ENCODE measurements at places on chromosomes 5 and 9.

DNA sequence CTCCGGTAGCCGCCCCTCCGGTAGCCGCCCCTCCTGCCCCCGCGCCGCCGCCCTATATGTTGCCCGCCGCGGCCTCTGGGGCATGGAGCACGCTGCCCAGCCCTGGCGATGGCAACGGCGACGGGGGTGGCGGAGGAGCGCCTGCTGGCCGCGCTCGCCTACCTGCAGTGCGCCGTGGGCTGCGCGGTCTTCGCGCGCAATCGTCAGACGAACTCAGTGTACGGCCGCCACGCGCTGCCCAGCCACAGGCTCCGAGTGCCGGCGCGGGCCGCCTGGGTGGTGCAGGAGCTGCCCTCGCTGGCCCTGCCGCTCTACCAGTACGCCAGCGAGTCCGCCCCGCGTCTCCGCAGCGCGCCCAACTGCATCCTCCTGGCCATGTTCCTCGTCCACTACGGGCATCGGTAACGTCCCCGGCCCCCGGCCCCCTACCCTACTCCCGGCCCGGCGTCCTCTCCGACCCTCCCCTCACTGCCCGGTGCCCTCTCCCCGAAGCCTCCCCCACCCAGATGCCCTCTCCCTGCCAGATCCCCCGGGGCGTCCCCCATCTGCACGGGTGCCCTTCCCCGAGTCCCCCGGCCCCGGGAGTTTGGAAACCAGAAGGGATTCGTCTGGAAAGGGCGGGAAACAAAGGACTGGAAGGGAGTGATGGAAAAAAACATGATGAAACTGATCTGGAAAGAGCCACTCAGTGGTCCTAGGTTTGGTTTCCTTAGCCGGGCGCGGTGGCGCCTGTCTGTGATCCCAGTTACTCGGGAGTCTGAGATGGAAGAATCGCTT lies 417 bp downstream of the SRD5A1 start:
- DNase-seq, result no peak

GRCh38 chr5:39355324-39355723 lies 9.0 kb downstream of the C9 start:
- DNase-seq, result no peak

DNA sequence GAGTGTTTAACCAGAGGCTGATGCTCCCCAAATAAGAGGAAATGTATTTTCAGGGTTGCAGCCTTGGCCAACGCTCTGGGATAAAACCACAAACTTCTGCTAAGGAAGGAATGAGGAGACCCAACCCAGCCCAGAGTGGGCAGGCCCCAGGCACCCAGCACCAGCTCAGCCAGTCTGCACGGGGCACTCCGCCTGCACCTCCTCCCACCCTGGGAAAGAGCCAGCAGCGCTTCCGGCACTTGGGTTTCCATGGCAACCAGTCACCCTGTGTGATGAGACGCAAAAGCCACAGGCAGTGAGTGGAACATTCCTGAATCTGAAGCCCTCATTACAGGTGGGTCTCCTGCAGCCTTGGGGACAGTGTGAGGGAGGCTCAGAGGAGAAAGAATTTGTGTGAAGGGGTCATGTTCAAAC lies 85.2 kb upstream of the ZBTB43 start:
- peak; percentile 87 for DNase-seq

DNA sequence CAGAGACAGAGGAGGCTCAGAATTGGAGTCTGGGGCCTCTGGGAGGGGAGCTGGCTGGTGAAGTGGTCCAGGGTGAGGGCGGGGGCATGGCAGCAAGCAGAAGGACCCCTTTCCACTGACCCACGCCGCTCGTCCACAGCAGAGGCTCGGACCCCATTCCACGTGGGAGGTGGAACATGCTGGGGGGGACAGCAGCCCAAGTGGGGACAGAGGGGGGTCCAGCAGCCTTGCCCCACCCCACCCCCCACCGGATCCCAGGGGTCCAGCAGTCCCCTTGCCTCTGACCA lies 25.4 kb upstream of the NKD2 start:
- DNase-seq, result no peak

GRCh38 chr9:123447934-123448646 lies 92.1 kb downstream of the CRB2 start:
- no peak for DNase-seq

GRCh38 chr9:76905791-76906646 lies at the start of gene PRUNE2:
TSS of gene PRUNE2 (minus strand) at chr9:76906114. CDS start at chr9:76905963, 151 bp downstream.
- DNase-seq, result peak; percentile 93

GRCh38 chr9:5388026-5388819 lies 48.5 kb upstream of the RLN1 start:
- DNase-seq, result no peak

DNA sequence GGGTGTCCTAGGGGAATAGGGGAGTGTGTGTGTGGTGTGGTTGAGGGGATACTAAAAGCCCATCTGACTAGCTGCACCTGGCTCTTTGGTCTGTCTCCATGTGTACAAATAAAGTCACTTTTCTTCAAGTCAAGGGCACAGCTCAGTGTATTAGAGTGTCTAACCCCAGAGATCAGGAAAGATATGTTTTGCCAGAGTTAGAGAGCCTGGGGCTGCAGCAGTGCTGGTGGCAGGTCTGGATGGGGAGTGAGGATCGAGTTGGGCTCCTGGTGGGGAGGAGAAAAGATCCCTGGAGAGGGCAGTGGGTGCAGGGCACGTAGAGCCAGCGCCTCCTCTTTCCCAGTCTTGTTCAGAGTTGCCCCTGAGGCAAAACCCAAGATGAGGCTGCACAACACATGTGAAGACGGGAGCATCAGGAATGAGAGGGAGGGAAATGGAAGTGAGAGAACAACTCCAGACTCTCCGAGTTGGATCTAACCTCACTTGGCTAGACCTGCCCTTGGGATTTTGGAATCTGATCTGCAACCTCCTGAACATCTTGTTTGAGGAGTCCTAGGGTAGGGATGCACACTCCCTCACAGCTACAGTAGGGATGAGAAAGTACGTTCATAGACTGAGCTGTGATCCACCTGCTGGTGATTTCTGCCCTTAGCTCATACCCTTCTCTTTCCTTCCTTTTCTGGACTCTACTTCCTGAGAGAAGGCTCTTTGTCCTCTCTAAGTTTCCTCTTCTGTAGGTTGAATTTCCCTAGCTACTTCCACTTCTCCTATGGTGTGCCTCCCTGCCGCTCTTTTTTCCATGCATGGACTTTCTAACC lies 309.9 kb downstream of the ZSWIM6 start:
- no peak for DNase-seq

DNA sequence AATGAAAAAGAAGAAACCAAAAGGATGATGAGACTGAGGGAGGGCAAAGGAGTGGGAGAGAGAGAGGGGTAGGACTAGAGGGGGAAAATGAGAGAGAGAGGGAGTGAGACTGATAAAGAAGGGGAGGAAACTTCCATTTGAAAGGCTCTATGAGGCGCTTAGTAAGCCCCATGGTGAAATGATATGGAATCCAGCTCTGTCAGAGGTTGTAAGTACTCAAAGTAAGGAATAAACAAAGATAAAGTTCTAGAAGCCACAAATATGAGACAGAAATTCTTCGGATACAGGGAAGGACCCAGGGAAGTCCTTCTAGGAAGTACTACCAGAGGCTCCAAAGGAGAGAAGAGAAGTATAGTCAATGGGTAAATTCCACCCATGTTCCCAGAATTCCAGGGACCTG lies 21.7 kb upstream of the VLDLR start:
- DNase-seq, result no peak

All from Caki2 (cell line).